Heart left ventricle (tissue), 16 donors: ENCODE measurements at places on chromosomes 11 and 22.

DNA sequence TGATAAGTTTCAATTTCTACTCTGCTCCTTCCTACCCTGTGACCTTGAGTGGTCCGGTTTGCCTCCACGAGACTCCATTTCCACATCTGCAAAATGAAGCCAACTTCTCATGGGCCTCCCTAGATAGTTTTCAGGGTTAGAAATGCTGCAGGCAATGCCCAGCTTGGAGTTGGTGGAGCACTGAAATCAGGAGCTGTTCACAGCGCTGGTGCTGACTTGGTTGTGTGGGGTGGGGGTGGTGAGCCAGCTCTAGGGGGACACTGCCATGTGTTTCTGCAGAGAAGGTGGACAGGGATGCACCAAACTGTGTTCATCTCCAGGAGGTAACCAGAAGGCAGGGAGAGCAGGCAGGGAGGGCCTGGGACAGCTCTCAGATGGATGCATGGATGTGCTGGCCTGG, 37.0 kb downstream of the SGSM1 start:
- no peak for DNase-seq

GRCh38 chr11:34065505-34066203, 14.1 kb downstream of the CAPRIN1 start:
- no peak for DNase-seq

DNA sequence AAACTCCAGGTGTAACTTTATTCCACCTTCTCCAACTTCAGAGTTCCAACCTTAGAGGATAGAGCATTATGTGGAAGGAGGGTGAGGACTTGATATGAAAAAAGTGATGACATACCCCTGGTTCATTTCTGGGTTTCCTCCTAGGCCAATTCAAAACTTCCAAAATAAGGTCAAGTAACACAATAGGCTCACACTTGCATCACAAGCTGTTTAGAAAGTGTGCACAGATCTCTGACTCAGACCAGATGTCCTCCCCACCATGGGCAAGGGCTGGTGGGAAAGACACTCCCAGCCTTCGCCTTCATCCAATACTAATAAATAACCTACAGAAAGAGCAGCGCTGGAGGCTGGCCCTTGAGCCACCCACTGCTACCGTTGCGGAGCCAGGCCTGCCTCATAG, 5.8 kb upstream of the BUD13 start:
- DNase-seq = no peak

DNA sequence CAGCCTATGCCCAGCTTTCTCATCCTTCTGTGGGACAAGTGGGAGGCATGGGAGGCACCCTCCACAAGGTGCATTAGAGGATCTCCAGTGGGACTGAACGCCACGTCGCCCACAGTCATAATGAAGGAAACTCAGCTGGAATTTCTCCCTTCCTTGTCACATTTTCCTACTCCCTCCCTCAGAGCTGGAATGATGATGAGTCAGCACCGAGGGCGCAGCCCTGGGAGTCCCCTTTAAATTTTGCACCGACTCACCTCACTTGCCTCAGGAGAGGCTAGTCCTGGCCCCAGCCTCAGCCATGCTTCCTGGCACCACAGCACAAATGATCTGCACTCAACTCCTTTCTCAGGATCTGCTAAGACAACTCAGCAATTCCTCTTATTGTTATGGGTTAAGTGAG, 34.3 kb downstream of the DBX1 start:
- DNase-seq = no peak

DNA sequence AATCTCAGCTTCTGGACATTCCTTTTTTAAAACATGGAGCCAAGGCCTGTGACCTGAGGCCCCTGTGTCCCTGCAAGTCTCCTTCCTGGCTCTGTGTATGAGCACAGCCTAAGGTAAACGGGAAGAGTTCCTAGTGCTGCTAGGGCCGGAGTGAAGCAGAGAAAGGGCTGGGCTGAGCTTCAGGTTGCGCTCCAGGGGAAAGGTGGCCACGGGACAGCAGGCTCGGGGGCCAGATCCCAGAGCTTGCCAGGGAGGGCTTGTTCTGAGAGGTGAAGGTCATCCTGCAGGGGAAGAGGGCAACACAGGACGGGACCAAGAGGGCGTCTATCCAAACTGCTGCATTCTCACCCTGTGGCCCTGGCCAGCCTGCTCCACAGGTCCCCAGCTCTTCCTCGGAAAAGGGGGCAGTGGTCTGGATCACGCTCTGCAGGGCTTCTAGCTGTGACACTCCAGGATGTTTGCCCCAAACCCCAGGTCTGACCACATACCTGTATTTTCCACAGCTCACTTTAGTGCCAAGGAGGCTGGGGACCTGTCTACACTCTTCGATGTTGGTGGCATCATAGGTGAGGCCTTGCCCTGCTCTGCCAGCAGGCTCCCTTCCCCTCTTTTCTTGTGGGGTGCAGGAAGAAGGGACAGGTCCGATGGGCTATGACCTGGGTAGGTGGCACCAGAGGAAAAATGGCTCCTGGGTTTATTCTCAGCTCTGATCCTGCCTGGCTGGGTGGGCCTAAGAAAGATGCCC, 20.4 kb downstream of the SLC37A2 start:
- DNase-seq = no peak

DNA sequence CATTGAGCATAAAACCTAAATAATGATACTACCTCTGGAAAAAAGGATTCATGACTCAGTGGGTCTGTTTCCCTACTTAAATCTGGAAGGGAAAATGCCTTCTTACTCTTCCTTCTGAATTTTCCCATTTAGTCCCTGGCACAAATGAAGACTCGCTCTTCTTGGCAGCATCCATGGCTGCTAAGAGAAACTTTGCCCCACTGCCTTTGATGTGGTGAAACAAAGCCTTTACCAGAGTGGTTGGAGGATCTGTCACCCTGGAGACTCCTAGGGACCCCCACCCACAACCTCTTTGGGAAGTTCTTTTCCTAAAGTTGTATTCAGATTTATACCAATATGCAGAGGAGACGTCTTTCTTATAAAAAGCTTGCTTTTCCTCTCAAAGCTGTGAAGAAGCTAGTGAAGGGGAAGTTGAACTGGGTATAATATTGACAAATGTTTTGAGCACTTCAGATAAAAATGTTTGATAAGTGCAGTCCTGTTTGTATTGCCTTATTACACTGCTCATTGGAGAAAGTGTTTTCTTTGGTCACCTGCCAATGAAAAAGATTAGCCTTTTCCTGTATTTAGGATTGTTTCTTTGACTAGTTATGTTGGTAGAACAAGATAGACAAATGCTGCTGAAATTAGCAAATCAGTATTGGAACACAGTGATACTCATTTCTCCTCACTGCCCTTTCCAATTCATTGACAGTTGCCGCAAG, 77.3 kb downstream of the ARFGAP2 start:
- DNase-seq = no peak

DNA sequence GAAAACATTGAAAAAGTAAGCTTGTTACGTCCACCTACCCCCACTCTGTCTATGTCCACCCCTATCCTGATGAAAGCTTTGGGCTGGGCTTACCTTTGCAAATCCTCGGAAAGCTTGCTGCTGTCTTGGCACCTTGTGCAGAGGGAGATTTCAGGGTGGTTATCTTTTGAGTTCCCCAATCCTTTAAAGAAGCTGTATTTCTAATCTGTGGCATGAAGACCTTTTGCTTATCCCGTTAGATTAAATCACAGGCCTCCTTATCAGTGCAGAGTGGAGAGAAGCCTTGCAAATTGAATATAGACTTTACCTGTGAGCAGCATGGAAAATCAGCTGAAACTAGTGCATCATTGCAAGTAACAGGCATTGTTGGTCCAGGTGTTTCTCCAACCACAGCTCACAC, 580.6 kb upstream of the ANO5 start:
- DNase-seq = no peak

DNA sequence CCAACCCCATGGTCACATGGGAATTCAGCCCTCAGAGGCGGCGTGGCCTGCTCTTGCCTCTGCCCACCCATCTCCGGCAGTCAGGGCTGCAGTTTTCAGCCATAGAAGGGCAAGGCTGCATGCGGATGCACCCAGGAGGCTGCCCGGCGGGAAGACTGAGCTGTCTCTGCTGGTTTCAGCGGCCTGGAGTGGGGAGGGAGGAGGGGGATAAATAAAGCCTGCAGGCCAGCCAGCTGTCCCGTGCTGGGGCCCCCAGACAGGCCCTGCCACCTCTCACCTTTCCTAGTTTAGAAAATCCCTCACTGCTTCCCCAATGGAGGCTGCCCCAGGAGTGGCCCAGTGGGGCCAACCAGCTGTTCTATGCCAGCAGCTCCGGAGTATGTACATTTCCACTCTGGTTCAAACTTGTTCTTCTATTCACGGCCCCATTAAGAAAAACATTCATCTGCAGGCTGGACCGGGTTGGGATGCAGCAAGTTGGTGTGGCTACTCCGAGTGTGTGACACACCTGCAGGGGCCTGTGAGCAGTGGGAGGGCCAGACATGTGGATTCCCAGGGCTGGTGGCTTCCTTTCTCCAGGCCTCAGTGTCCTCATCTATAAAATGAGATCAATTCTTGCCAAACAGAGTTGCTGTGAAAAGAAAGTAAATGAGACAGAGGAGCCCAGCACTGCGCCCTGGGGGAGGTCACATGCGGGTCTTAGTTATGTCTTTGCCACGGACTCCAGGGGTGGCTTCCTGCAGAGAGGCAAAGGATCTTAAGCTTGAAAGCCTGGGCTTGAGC, 5.0 kb downstream of the MICALL1 start:
- no peak for DNase-seq

DNA sequence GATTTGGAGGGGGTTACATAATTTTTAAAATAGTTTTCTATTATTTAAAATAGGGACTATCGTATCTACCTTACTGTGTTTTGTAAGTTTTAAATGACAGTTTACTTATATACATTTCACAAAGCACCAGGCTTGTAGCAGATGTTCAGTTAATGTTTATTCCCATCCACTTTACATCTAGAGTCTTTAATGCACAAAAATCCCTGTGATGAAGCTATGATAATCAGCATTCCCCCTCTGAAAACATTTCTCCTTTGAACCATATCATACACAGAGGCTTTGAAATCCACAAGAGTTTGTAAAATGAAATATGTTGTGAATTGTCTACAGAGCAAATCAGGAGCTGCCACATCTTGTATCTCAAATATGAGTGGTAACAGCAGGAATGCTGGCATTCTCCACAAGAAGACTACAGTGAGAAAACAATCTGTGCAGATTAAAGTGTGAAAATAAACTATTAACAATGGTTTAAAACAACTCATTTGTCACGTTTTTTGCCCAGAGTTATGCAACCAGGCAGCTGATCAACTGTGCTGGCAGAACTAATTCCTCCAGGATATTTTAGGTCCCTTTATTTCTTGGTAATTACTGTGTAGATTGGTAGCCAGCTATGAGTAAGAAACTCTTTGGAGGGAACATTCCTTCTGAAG, 699.1 kb upstream of the ARHGAP42 start:
- DNase-seq = no peak

DNA sequence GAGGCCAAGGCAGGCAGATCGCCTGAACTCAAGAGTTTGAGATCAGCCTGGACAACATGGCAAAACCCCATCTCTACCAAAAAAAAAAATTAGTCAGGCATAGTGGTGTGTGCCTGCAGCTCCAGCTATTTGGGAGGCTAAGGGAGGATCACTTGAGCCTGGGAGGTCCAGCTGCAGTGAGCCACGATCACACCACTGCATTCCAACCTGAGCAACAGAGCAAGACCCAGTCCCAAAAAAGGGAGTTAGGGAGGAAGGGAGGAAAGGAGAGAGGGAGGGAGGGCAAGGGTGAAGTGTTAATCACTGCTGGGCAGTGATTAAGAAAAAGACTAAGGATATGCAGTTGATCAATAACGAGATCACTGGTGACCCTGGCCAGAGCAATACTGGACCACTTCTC, 56.0 kb upstream of the APOA1 start:
- no peak for DNase-seq

DNA sequence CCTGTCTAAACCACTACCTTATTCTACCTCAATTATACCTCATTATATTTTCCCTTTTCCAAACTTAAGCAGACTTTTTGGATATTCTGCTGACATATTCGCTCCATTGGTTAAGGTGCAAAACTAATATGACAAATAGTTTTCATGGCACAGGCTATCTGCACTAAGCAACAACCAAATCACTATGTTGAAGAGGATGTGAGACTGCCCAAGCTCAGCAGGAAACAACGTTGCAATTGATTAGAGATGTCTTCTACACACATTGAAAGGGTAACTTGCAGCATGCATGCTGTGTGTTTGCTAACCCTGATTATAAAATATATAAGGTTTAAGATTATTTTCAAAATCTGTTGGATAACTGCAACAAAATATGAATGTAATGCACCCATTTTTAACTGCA, 61.6 kb downstream of the STK33 start:
- DNase-seq = no peak
